ENCODE measurements at places on chromosomes 7 and 10.

- DNase-seq = no peak
Observed at GRCh38 chr7:24325708-24326107, 41.7 kb downstream of the NPY start.

- DNase-seq = no peak
Observed at GRCh38 chr10:98074315-98074911, 44.0 kb upstream of the CRTAC1 start.

DNA sequence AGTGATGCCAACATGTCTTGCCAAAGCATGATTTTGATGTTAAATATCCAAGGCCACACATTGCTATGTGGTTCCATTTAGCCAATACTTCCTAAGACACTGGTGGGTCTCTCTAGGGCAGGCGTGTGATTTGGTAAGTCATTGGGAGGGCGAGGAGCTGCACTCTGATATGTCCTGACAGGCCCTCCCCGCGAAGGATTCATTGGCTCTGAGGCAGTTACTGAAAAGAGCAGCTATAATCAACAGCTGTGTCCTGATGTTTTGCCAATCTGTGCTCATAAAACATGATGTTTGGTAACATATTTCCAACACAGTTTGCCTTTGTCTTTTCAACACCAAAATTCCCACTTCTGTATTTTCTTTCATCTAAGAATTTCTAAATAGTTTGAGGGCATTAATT, 646.7 kb downstream of the PARD3 start:
- no peak for DNase-seq

DNA sequence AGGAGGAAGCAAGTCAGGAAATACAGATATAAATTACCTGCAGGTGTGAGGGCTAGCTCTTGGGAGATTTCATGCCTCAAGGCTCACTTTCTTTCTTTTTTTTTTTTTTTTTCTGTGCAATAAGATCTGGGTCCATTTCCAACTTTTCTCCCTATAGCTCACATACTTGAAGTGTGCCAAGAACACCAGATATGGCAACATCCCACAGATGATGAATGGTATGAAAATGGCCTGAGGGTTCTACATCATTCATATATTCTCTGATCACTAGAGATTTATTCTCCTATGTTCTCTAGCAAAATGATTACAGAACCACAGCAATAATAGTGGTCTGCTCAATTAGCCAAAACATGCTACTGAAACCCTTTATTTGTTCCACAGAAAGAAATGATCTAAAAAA, 117.2 kb downstream of the LRRTM3 start:
- DNase-seq = no peak

- no peak for DNase-seq
Observed at GRCh38 chr7:131013716-131014115, 279.7 kb upstream of the KLF14 start.

GRCh38 chr7:44534501-44534900, 6.6 kb downstream of the NPC1L1 start:
- peak; percentile 14 for DNase-seq

DNA sequence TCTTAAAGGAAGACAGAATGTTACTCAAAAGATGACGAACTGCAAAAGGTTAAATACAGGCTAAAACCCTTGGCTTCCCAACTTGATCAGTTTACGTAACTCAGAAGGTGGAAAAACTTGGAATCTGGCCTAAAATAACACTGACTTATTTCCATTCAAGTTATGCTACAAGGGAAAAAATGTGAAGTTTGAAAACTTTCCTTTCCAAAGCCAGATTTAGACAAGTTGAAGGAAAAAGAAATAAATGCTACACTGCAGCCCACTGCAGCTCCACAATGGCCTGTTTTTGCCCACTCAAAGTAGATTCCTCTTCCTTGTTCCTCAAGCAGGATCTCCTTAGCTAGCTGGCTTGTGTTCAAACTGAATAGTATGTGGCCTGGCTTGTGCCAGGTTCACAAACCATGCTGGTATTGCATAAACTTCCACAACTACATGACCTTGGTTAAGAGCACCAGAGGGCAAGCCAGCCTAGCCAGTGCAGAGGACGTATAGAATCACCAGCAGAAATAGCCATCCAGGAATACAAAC, 166.2 kb downstream of the CPEB3 start:
- DNase-seq = no peak

- no peak for DNase-seq
Observed at GRCh38 chr7:116356979-116357378, 142.6 kb upstream of the CAV2 start.

- no peak for DNase-seq
Observed at GRCh38 chr10:98309366-98310355, 41.7 kb upstream of the LOXL4 start.

GRCh38 chr10:117471344-117471874, 71.1 kb upstream of the EMX2 start:
- DNase-seq = no peak

- no peak for DNase-seq
Observed at GRCh38 chr10:26574783-26575182, 122.7 kb upstream of the PDSS1 start.

DNA sequence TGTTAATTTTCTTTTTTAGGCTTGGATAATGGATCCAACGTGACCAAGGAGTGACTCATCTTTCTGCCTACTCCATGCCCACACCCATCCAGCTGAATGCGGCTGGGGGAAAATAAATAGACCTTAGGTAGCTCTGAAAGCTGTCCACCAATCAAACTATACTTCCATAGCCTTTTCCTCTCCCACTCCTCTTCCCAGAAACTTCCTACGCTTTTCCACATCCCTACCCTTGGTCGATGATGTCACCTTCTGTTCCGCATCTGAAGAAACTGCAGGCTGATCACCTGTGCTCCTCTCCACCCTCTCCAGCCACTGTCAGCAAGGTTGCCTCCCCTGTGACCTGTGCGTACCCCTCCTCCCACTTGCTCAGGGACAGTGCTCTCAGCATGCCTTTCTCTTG, 359.8 kb upstream of the KLF6 start:
- no peak for DNase-seq

- no peak for DNase-seq
Observed at GRCh38 chr7:44076101-44076895, 6.0 kb downstream of the POLM start.

DNA sequence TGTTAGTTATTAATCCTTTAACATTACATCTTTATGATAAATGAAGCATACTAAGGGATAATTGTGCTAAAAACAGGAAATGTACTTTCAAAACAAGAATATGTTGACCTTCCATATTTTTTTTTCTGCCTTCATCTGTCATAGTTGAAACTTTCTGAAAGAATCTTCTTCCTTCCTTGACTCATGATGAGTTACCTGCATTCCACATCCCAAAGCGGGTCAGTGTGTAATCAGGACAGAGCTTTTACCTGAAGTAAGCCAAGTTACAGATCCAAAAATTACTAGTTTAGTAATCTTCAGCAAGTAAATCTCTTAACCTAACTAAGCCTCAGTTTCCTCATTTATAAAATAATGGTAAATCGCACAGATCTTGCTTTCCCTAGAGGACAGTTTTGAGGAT, 13.4 kb upstream of the ARL4A start:
- DNase-seq = no peak

DNA sequence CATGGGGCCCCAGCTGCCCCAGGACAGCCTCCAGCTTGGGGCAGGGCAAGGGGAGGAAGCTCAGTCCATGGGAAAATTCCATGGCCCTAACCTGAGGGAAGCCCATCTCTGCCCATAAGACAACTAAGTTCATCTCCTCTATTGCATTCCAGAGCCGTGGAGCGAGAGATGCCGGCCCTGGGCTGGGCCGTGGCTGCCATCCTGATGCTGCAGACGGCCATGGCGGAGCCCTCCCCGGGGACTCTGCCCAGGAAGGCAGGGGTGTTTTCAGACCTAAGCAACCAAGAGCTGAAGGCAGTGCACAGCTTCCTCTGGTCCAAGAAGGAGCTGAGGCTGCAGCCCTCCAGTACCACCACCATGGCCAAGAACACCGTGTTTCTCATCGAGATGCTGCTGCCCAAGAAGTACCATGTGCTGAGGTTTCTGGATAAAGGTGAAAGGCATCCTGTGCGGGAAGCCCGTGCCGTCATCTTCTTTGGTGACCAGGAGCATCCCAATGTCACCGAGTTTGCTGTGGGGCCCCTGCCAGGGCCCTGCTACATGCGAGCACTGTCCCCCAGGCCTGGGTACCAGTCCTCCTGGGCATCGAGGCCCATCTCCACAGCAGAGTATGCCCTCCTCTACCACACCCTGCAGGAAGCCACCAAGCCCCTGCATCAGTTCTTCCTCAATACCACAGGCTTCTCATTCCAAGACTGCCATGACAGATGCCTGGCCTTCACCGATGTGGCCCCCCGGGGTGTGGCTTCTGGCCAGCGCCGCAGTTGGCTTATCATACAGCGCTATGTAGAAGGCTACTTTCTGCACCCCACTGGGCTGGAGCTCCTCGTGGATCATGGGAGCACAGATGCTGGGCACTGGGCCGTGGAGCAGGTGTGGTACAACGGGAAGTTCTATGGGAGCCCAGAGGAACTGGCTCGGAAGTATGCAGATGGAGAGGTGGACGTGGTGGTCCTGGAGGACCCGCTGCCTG, 4.3 kb downstream of the AOC1 start:
- DNase-seq = no peak

DNA sequence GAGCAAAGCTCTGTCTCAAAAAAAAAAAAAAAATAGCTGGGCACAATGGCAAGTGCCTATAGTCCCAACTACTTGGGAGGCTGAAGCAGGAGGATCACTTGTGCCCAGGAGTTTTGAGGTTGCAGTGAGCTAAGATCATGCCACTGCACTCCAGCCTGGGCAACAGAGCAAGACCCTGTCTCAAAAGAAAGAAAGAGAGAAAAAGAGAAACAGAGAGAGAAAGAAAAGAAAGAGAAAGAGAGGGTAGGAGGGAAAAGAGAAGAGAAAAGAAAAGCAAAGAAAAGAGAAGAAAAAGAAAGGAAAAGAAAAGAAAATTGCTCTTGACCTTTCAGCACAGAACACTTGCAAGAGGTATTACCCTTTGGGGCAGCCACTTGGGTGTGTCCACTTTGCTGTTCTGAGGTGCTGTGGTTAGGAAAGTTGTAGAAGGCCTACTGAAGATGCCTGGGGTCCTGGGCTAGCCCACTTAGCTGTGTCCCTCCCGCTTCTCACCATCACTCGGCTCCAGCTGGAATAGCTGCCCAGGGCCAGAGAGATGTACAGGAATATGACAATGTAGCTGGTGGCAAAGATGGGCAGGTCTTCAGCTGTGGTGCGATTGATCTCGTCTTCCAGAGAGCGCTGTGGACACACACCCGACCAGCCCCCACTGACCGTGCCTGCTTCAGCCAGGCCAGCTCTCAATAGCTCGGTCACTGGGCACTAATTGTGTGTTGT, 5.6 kb downstream of the NPC1L1 start:
- DNase-seq = no peak

DNA sequence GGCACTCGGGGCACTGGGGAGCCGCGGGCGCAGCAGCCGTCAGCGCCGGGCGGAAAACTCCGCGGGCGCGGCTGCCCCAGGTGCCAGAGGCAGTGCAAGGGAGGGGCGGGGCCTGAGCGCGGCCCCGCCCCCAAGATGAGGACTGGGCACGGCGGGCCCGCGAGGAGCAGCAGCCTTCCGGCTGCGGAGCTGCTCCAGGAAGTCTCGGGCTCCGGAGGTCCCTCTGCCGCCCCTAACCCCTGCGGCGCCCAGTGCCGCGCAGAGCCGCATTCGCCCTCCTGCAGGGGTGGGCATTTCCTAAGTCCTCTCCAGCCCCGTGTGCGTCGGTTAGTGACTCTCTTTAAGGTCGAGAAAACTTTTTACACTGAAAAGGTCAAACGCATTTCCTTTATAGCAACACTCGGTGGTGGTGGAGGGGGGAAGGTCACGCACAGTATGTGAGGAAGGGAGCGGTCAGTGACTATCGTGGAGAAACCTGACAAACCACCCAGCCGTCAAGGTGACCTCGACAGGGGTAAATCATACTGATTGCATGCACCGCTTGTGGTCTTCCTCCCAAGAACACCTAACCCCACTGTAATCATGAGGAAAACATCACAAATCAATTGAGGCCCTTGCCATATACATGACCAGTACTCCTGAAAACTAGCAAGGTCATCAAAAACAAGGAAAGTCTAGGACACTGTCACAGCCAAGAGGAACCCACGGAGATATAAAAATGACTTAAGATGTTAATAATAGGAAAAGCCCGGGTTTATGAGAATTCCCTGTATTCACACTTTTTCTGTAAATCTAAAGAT, at the start of gene ANXA11:
TSS of gene ANXA11 (minus strand) at position 61 of the 800 bp plus-strand sequence. CDS start 32,676 bp downstream, outside the sequence.
- DNase-seq = peak; percentile 76

DNA sequence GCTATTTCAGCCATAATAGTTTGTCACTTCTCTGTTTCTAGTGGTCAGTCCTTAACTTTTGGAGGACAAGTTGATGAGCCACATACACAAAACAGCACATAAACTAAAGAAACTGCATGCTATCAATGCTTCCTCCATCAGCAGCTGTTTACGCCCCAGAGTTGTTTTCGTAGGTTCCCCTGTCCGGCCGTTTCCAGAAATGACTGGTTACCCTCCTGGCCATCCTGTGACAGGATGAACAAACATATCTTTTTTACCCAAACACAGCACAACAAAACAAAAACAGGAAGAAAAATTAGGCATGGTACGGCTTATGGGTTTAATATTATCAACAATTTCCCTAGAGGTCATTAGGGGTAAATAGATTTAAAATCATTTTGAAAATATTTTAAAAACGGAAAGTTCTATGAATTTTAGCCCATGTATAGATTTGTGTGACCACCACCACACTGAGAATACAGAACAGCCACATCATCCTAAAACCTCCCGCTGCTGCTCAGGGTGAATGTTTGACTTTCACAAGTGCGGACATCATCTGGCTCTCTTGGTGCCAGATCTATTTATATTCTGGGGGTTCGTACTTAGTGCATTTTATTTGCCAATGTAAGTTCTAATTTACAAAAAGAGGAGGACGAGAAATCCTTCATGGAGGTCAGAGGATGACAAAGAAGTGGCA, 74.8 kb downstream of the HIPK2 start:
- DNase-seq = no peak

- DNase-seq = no peak
Observed at GRCh38 chr7:85220023-85220422, 33.2 kb upstream of the SEMA3D start.

- no peak for DNase-seq
Observed at GRCh38 chr10:43220657-43221418, 46.0 kb downstream of the RASGEF1A start.

DNA sequence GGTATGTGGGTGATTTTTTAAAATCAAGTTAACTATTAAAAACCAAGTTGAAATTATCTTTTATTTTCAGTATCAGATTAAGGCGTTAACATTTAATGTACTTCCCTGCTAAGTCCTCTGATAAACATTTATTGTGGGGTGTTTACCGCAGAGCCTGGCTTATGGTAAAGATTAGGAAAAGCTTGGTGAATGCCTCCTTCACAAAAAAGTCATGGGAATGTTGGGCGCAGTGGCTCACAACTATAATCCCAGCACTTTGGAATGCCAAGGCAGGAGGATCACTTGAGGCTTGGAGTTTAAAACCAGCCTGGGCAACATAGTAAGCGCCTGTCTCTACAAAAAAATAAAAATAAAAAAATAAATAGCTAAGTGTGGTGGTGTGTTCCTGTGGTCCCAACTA, 53.3 kb downstream of the WAC start:
- no peak for DNase-seq

GRCh38 chr10:34341473-34341872, 473.6 kb downstream of the PARD3 start:
- DNase-seq = no peak

Measured in KG1 (cell line).